Motor neuron (in vitro differentiated cells): ENCODE measurements at places on chromosomes 4 and X.
A peak's percentile ranks its signal among the peaks of the same experiment; 100 is the strongest.

DNA sequence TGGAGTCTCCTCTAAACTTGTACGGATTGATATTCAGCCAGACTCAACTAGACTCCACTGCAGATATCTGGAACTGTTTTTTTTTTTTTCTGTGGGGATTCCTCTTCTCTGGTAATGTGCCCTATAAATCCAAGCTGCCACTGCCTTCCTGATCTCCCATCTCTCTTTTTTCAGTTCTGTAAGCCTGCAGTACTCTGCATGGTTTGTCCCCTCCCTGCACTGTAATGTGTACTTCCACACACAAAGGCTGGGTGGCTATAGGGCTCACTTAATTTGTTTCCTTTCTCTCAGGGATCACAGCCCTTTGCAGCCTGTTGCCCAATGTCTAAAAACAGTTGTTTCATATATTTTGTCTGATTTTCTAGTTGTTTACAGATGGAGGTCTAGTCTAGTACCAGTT lies 84.7 kb upstream of the RPA4 start:
- ATAC-seq, result peak; percentile 69

DNA sequence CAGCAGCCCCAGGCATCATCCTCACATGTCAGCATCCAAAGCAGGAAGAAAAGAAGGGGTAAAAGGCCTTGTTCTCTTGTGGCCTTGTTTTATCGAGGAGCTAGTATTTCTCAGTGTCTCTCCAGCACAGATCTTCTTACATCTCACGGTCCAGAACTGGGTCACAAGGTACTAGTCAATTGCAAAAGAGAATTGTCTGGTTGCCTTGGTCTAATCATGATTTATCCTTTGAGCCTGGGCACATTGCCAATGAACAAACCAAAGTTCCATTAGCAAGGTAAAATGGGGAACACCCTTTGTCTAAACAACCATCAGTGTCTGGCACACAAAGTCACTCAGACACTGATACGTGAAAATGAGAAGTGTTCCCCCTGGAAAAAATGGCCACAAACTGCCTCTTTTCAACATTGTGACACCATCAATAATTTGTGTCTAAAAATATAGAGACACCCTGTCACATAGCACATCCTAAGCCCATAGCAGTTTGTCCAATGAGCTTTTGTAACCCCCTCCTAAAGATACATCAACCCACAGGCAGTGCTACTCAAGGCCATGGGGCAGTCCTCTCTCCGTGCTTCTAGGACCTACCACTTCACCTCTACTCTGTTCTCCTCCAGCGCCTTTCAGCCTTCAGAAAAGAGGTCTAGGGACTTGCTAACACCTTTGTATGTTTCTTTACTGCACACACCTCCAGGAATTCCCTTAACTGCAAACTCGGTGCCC lies 534.4 kb downstream of the MID1IP1 start:
- no peak for ATAC-seq

DNA sequence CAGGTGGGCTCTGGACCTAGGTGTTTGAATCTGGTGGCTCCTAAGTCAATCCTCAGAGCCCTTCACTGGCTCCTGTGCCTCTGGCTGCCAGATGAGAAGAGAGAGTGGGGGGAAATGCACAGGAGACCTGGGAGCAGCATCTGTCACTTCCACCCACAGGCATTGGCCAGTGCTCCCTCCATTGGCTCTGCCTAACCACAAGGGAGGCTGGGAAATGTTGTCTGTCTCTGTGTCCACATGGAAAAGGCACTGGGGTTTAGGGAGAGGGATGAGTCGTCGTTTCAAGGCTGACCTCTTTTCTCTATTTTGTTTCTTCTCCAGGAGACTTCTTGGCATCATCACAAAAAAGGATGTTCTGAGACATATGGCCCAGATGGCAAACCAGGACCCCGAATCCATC lies 76.4 kb downstream of the CLCN4 start:
- no peak for ATAC-seq

DNA sequence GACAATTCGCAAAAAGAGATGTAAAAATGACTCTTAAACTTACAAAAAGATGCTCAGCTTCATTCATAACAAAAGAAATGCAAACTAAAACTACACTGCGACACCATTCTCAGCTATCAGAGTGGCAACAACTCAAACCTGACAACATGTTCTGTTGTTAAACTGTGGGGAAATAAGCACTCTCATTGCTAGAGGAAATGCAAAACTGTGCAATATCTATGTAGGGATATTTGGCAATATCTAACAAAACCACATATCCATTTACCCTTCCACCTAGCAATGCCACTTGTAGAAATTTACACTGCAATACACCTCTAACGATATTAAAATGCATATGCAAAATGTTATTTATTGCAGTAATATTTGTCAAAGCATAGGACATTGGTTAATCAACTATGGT lies 78.3 kb upstream of the EGFL6 start:
- no peak for ATAC-seq

- ATAC-seq, result no peak
Observed at GRCh38 chr4:113823291-113823659, 61.7 kb upstream of the CAMK2D start.

DNA sequence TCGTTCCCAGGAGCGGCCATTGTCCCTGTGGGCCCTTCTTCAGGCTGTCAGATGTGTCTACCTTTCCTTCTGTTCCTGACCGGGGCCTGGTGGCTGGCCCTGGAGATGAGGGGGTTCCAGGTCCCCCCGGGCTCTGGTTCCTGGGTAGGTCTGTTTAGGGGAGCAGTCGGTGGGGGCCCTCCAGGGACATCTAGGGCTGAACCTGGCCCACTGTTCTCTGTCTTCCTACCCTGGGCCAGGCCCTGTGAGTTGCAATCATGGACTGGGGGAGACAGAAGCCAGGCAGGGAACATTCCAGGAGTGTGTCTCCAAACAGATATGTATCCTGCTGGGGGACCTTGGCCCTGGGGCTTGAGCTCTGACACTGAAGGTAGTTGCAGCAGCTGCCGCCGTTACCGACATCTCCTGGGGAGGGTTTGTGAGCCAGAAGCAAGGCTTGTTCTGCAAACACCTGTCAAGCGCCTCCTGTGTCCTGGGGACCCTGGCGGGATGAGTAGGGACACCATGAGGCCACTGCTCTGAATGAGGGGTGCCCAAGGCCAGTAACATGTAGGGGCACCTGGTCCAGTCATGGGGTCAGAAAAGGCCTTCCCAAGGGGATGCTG lies 49.5 kb upstream of the ADRA2C start:
- no peak for ATAC-seq

- ATAC-seq, result no peak
Observed at GRCh38 chrX:24196509-24196908, 47.0 kb downstream of the ZFX start.
